ENCODE measurements at places on chromosomes 2 and 18. TPM values are rescaled to one million over a fixed set of nuclear protein-coding genes. Genes with fewer than 3 reads are reported as not detected.

Gene HMSD
- total RNA-seq: 0.09 TPM

Gene ELP2
- 83.3 TPM for total RNA-seq

Gene CELF4
- not detected for total RNA-seq

Gene DUSP2
- total RNA-seq: 1.4 TPM

Gene MOGAT1
- total RNA-seq: not detected

Gene UBE2E3
- 26.8 TPM for total RNA-seq

Gene ST8SIA5
- not detected for total RNA-seq

Gene UGT1A8
- 0.09 TPM for total RNA-seq

Gene C2orf78
- total RNA-seq: not detected

Gene TMEM37
- not detected for total RNA-seq

Gene SNTG2
- not detected for total RNA-seq

Gene UCN
- total RNA-seq: 1.1 TPM

Gene SH3RF3
- total RNA-seq: 8.4 TPM

Gene BMPR2
- total RNA-seq: 50.6 TPM

Gene LYG2
- not detected for total RNA-seq

Gene SH2D6
- not detected for total RNA-seq

Gene TSHZ1
- 5.2 TPM for total RNA-seq

DNA sequence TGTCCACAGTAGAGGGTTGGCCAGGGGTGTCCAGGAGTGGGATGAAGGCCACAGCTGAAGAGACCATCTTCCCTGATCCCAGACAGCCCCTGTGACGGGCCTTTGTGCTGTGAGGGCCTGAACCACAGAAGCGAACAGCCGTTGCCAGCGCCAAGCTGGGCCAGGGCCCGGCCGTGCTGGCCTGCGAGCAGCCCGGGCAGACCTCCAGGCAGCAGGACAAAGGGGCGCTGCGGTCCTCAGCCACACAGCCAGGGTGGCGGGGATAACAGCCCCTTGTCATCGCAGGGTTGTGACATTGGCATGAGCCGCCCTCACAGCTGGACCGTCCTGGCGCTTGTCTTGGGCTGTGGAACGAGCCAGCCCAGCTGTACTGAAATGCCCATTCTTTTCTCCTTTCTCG lies 161.1 kb downstream of the FAM210A start:
- DNase-seq: no peak

DNA sequence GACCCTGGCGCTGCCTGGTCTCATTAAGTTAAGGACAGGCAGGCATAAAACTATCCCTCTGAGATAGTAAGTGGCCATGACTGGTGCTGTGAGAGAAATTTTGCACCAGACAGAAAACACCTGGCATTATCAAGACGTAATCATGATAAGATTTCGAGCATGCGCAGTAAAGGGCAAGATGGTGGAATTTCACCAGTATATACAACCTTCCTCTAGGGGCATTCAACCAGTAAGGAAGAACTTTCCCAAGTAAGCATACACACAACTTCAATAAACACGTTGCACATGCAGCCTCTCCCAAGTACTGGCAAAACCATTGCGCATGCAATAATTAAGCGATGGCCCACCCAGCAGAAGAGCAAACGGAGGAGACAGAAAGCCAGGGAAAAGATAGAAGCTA lies 1376.4 kb upstream of the CRIM1 start:
- DNase-seq: no peak

DNA sequence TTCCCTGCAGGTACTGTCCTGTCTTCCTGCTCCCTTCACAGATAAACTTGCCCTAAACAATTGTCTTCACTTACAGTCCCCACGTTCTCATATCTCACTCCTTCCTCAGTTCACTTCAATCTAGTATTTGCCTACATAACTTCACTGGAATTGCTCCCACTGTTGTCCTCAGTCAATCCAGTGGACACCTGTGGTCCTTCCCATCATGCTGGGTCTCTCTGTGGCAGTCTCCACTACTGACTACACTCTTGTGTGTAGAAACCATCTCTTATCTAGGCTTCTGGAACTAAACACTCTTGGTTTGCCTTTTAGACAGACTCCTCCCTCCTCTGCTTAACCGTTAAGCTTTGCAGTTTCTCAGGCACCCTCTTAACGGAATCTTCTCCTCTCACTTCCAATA lies 58.8 kb downstream of the COPS8 start:
- DNase-seq: no peak

GRCh38 chr2:20231598-20232026 lies 6.7 kb upstream of the SDC1 start:
- peak; percentile 47 for DNase-seq

DNA sequence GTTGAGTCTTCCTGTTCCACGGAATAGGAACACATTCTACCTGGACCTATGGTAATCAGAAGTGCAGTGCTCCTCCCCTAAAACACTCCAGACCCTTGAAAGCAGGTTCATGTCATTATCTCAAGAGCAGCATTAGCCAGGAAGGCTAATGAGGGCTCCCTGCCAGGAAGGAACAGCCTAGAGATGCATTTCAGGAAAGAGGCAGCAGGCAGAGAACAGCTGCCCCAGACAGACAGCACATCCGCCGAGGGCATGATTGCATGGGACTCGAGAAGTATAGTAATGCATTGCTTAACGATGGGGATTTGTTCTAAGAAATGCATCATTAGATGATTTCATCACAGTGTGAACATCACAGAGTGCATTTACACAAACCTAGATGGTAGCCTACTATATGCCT lies 171.5 kb downstream of the ALK start:
- DNase-seq: no peak

- DNase-seq: no peak
Measured at GRCh38 chr18:57077786-57078552, 68.9 kb upstream of the BOD1L2 start.

DNA sequence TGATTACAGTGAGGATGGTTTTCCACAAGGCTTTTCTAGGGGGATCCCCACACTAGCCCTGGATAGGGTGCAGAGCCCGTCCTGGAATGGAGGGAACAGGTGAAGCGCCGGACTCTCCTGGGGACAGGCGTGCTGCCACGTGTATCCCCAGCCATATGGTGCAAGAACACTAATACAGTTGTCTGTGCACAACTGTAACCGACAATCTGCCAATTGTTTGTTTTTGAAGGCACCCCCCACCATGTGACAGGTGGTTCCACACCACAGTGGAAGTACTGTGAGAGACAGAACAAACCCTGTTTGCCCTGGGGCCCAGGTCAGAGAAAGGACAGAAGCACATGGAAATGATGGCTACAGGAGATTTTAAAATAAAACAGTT lies 52.9 kb downstream of the MYCN start:
- DNase-seq: no peak

DNA sequence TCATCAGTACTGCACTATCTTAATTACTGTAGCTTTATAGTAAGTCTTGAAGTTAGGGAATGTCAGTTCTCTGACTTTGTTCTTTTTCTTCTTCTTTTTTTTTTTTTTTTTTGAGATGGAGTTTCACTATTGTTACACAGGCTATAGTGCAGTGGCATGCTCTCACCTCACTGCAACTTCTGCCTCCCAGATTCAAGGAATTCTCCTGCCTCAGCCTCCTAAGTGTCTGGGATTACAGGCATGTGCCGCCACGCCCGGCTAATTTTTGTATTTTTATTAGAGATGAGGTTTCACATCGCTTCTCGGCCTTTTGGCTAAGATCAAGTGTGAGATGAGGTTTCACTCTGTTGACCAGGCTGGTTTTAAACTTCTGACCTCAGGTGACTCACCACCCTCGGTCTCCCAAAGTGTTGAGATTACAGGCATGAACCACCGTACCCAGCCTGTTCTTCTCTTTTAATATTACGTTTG lies 41.9 kb upstream of the TANC1 start:
- DNase-seq: peak; percentile 76

DNA sequence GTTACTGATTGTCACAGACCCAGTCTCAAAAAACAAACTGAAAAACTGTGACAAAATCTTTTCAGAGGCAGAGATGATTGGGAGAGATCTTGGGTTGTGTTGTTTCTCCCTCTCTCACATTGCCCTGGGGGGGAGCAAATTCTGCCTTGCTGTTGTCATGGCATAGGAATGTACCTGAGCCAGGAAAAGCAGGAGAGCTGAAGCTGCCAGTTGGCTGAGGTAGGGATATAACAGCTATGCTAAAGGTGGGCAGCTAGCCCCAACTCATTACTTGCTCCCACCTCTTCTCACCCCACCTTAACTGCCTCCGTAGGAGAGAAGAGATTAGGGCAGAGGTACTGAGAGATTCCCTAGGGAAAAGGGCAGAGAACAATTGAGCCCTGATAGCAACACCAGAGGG lies 299.3 kb downstream of the OSR1 start:
- DNase-seq: no peak

DNA sequence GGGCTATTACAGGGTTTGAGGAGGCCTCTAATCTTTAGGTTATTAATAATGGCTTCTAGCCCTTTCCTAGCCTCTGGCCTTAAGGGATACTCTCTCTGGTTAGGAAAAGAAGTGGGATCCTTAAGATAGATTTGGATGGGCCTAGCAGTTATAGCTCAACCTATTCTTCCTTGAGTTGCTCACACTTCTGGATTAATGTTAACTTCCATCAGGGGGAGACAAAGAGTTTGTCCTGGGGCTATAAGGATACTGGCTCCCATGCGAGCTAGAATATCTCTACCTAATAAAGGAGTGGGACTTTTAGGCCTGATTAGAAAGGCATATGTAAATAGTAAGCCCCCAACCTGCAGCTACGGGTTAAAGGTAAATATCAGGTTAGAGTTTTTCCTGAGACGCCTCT lies 14.3 kb upstream of the PTH2R start:
- no peak for DNase-seq

DNA sequence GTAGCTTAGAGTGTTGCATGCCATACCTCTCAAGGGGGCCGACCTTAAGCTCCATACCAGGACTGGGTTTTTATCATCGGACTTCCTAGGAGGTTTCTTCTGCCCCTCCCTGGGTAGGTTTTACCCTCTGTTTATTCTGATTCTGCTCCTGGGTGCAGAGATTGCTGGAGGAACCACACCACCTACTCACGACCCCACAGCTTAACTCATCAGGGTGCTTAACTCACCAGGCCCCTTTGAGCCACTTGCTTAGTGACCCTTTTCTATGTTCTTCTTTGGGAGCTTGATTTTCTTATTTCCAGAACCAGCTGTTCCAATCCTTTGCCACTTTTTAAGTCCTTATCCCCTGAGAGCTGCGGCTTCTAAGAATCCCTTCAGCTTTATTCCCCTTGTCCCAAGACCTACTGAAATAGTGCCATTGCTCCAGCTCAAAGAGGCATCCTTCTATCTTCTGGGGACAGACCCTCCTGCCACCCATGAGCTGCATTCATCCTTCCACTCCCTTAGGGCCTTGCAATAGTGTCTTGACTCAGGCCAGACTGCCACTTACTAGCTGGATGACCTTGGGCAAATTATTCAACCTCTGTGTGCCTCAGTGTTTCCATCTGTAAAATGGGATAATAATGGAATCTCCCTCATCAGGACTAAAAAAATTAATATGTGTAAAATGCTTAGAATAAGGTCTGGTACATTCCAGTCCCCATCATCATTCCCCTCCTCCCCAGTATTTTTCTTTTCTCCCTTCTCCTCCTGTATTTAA lies 5.8 kb downstream of the OXER1 start:
- no peak for DNase-seq

DNA sequence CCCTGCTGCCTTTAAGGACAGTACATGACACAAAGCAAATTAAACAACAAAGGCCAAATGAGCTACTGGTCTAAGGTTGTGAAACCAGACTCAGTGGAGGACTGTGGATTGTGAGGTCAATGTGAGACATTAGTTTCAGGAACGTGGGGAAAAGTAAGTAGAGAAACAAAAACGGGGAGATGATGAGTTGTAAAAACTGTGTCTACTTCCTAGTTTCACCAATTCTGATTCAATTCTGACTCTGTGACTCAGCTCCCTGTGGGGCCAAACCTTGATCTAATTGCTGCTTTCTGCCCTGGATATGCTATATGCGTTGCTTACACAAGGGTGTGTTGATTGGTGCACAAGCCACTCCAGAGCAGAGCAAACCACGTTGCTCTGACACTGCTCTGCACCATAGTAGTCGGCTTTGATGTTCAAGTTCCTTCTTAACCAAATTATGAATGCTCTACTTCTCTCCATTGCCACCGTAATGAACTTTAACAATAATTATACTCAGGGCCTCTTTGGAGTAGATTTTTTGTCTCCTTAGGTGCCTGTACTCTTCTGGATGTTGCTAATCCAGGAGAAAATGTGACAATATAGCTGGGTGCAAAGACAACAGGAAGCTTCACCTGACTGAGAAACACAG lies 1640.1 kb upstream of the CELF4 start:
- DNase-seq: no peak

- DNase-seq: no peak
Measured at GRCh38 chr2:208015475-208015874, 9.9 kb downstream of the PLEKHM3 start.

DNA sequence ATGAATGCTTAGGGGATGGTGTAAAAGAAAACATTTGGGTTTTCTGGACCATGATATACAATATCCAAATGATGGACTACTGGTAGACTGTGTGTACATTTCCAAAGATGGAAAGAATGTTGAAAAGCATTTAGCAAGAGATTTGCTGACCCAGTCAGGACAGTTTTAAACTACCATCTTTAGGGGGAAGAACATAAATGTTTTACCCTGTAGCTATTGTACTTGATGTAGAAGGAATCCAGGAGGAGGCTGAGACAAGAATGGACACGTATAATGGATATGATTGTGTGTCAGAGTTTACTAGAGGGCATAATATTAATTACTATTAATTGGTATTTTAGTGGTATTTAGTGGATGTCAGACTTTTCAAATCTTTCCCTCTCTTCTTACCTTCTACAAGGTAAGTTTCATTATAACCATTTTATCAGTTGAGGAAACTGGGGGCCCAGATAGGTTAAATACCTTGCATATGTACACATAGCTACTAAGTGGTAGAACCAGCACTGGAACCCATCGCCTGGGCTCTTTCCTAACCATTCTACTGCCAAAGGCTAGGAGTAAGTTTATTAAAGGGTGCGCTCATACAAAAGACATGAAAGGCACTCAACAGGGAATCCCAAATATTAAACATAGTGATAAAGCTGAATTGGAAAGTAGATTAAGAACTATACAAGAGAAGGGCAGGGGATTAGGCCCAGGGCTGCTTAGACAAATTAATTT lies 8.9 kb downstream of the TACR1 start:
- DNase-seq: no peak

GRCh38 chr2:75606761-75607399 lies 39.7 kb upstream of the MRPL19 start:
- DNase-seq: peak; percentile 55

GRCh38 chr2:37880551-37880950 lies 44.5 kb upstream of the RMDN2 start:
- DNase-seq: no peak

DNA sequence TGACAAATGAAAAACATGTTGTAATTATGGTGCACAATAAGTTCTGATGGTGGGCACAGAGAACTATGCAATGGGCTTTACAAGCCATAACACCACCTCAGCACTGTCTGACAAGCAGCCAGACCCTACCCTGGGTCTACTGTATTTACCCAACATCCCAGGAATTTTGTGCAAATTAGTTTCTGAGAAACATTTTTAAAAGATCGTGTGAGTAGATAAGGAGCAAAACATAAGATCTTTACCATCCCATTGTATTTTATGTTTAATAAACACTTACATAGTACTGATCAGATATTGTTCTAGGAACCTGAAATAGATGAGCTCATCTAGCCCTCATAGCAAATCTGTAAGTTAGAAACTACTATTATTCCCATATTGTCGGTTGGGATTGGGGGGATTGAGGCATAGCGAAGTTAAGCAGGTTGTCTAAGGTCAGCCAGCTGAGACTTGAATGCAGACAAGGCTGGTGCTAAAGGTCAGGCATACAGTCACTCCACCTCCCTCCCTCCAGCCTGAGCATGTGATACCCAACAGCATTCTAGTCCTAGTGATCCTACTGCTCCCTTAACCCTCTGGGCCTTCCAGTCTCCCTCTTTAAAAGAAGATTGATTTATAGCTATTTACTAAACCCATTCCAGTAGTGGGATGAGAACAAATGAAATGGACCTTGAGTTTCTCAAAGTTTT lies 67.4 kb upstream of the STAM2 start:
- DNase-seq: no peak
